ENCODE measurements at places on chromosomes 2 and 18.

GRCh38 chr2:45616658-45617411 lies 5.8 kb upstream of the SRBD1 start:
- DNase-seq = no peak

GRCh38 chr2:239926587-239927232 lies 98.4 kb downstream of the NDUFA10 start:
- DNase-seq = no peak

DNA sequence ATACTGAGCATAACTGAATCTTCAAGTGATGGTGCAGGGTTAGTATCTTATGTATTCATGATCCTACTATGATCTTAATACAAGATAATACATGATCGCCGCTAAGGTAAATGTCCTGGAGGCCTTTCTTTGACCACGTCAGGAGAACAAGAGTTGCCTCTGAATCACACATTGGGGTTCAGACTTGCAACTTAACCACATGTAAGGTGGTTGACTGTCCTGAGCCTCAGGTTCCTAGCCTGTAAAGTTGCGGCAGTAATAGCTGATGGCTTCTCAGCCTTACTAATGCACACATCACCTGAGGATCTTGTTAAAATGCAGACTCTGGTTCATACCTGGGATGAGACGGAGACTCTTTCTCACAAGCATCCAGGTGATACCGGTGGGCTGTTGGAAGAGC lies 112.5 kb downstream of the MGAT5 start:
- no peak for DNase-seq

- DNase-seq = no peak
Measured at GRCh38 chr2:179861416-179862067, at the start of gene ZNF385B. Gene ZNF385B, minus strand, starts transcription at chr2:179861612.

DNA sequence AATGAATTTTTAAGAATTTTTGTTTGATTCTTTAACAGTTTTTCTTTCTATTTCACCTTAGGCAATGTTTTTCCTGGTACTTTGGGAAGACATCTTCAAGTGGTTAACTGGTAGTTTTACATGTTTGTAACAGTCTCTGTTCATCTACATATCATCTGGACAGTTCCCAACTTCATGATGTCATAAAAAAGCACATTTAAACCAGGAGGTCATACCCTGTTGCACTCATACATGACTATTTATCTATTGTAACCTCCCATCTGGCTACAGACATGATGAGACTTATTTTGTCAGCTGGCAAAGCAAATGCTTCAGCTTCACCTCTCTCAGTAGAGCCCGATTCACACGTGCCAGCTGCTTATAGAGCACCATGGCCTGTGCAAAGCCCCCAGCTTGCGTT lies 99.8 kb upstream of the YPEL5 start:
- no peak for DNase-seq

DNA sequence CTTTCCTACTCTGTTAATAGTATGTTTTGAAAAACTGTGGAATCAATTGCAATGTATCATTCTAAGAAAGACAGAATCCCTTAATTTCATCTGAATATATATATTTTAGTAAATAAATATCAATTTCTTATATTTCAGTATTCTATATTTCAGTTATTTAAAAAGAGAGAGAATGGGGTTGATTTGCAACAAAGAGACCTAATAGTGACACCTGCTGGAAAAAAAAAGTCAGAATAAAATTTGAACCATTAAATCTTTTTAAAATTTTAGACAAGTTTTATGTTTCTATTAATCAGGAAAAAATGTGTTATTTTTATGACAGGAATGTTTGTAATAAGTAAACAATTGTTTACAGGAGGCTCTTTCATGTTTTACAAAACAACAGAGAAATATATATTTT lies 20.7 kb upstream of the CCNT2 start:
- no peak for DNase-seq

- no peak for DNase-seq
Measured at GRCh38 chr18:41197967-41198366, 757.1 kb upstream of the PIK3C3 start.

- DNase-seq = no peak
Measured at GRCh38 chr2:223897669-223898330, 47.3 kb downstream of the WDFY1 start.

DNA sequence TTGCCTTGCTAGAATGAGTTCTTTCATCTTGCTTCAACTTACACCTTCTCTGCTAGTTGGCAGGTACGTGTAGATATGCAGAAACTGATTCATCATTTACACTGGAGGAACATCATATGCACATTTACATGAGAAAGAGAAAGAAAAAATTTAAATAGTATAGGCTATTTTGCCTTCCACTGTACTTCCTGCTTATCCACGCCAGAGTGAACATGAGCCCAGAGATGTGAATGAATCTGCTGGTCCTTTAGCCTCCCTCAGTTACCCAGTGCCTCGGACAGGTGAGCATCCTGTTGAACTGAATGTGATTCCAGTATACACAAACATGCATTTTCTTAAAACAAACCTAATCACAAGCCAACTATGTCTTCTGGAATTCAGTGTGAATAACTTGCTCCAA lies 83.6 kb downstream of the SESTD1 start:
- no peak for DNase-seq

DNA sequence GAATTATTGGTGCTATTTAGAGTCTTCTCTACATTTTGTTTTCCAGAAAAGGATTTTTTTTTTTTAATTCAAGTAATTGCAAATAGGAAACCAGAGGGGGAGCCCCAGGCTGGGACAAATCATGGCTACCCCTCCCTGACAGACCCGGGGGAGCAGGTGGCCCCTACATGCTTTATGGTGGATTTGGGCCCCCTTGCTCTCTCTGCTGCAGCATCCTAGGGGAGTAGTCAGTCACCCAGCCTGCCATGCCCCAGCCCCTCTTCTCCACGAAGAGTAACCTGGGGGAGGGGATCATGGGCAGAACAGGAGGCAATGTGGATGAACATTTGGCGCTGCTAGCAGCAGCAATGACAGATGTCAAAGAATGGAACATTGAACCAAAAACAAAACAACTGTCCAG lies 4.6 kb downstream of the C2orf81 start:
- DNase-seq = peak; percentile 17

- DNase-seq = no peak
Measured at GRCh38 chr2:173773076-173773475, 192.1 kb downstream of the SP3 start.

DNA sequence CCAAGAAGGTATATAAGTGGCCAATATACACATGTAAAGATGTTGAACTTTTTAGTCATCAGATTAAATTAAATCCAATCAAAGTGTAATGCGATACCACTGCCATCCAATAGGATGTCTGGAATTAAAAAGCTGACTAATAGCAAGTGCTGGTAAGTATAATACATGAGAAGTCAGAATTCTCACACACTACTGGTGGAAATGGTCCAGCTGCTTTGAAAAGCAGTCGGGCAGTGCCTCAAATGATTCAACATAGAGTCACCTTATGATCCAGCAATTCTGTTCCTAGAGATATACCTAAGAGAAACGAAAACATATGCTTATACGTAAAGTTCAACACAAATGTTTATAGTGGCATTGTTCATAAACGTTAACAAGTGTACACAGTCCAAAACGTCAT lies 124.1 kb upstream of the MYT1L start:
- DNase-seq = no peak

DNA sequence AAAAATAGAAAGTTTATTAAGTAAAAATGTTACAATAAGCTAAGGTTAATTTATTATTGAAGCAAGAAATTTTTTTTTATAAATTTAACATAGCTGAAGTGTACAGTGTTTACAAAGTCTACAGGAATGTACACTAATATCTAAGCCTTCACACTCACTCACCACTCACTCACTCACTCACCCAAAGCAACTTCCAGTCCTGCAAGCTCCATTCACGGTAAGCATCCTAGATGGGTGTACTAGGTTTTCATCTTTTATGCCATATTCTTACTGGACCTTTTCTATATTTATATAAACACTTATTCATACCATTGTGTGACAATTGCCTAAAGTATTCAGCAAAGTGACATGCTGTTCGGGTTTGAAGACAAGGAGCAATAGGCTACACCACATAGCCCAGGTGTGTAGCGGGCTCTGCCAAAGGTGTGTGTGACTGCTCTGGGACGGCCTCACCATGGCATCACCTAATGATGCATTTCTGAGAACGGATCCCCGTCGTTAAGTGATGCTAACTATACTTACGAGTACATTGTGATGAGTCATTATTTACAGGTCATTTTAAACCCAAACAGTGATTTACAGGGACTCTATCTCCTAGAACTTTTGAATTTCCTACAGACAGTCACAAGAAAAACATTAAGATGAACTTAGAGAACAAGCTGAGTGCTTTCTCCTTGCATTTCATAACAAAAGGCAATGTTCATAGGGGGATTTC lies 76.3 kb upstream of the ID2 start:
- no peak for DNase-seq

DNA sequence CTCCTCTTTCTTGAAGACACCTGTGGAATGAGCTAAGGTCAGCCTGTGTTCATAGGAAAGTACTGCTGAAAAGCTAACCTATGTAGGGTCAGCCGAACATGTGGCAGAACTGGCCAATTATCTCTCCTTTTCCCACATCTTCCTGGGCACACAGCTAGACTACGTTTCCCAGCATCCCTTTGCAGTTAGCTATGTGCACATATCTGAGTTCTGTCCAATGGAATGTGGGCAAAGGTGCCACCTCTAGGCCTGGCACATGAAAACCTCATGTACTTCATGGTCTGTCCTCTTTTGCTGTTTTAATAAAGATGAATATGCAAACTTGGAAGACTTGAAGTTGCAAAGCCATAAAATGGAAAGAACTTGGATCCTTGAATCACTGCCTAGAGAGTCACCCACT lies 352.6 kb downstream of the TNS1 start:
- no peak for DNase-seq

- DNase-seq = peak; percentile 16
Measured at GRCh38 chr2:20012282-20013125, at the start of gene MATN3. Gene MATN3, minus strand, starts transcription at chr2:20012668. Its CDS starts 37 bp downstream, at chr2:20012631.

DNA sequence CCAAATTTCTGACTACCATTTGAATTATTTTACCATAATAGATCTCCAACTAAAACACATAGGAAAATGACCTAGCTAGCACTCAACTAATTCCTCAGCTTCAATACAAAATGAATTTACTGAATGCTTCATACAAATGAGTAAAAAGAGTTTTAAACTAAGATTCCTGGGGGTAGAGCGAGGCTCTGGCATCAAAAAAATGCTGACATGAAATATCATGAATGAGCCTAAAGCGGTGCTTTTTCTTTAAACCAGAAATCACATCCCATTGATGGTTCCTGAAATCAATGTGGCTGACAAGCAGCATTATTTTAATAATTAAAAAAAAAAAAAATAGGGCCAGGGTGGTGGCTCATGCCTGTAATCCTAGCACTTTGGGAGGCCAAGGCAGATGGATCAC lies 32.1 kb downstream of the WDR33 start:
- no peak for DNase-seq

DNA sequence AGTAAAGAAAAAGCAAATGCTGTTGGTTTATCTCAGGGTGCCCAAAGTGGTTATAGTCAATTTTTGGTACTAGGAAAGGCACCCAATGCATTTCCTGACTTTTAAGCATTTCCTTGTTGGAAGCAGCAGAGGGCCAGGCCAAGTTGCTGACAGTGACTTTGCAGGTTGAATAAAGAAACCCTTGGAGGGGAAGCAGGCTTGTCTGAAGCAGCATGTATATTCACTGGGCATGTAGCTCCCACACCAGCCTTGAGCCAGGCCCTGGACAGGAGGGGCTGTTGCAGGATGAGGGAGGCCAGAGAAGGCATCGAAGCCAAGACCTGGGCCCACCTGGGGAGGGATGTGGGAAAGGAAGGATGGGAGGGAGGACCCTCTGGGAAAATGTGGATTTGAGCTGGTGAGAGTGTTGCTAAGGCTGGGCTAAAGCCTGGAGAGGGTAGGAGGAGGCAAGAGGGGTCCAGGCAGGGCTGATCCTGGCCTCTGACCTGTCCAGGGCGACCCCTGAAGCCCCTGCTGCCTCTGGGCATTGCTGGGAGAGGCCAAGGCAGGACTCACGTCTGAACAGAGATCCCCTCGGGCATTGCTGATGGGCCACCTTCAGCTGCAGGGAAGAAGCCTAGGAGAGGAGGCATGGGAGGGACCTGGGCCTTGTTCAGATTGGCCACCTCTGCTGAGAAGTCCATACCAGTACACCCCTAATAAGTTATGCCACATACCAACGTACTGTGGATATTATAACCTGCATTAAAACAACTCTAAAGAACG lies 79.6 kb downstream of the STPG4 start:
- DNase-seq = no peak

DNA sequence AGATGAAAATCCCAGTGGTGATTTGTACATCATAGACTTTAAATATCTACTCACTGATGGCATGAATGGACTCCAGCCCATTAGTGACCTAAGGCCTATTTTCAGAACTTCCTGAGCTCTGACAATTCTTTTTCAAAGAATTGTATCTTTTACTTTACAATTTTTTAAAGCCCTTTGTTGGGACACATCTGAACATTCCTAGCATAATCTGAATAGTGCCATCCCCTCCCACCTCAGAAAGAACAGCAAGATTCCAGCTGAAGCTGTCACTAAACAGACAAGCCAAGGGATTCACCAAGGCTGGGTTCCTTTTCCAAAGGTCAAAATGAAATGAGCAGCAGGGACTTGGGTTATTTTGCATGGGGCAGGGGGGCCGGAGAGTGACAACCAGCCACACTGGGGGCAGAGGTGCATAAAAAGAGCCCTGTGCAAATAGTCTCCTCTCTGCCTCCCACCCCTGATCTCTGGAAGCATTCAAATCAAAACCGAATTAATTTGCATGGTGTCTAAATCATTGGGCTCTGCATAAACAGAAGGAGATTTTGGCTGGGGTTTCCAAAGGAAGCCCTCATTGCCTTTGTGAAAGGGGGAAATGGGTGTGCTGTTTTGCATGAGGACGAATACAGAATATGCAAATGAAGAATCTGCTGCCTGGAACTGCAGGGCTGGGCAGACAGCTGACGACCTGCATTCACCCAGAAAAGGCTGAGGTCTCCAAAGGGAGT lies 17.2 kb downstream of the EPHA4 start:
- DNase-seq = peak; percentile 18

- no peak for DNase-seq
Measured at GRCh38 chr18:13642440-13642827, 83.9 kb downstream of the FAM210A start.

GRCh38 chr2:47270421-47270820 lies 115.3 kb upstream of the STPG4 start:
- no peak for DNase-seq

DNA sequence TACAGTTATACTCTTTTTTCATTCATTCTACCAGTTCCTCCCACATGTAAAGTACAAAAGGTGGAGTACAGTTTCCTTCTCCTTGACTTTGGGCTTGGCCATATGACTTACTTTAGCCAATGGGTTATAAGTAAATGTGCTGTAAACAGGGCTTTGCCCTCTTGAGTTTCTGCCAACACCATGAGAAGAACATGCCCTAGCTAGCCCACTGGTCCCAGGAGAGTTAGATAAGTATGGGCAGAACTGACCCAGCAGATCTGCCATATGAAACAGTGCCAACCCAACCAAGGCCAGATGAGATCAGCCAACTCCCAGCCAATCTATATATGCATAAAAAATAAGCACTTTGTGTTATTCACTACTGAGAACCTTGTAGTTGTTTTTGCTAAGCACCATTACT lies 25.5 kb downstream of the ZC3H8 start:
- DNase-seq = no peak

Data from CD4-positive, alpha-beta T cell treated with Interleukin-17A for 4 hours (primary cell).